ENCODE measurements at places on chromosomes 12 and 14.

DNA sequence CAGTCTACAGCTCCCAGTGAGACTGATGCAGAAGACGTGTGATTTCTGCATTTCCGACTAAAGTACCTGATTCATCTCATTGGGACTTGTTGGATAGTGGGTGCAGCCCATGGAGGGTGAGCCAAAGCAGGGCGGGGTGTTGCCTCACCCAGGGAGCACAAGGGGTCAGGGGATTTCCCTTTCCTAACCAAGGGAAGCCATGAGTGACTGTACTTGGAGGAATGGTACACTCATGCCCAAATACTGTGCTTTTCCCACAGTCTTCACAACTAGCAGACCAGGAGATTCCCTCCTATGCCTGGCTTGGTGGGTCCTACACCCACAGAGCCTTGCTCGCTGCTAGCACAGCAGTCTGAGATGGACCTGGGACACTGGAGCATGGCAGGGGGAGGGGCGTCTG lies 21.0 kb upstream of the ABCC9 start:
- DNase-seq = no peak

DNA sequence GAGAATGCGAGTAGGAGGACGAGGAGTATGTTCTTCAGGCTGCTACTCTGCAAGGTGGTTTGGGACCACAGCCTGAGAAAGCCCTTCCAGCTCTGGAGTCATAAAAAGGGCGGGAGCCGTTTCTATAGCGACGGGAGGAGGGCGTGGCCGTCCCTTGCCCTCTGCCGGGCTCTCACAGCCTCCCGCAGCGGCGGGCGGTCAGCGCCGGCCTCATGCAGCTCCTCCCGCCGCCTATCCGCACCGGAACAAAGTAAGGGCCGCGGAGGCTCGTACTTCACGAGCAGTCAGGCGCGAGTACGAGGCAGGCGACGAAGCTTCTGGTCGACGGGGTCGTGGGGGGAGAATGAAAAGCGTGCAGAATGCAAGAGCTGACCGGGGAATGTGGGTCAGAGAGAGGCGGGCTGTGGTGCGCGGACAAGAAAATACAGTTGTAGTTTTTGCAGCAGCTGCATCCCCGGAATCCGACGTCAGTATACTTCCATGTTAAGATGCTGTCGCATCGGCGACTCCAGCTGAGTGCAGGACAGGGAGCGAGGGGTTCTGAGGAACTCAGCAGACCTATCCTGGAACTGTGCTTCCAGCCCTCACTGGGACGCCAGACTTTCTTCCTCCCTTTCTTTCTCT lies at the start of gene DYRK4:
TSS of gene DYRK4 (plus strand) at position 175 of the 624 bp plus-strand sequence. CDS start at position 213, 38 bp downstream.
- DNase-seq = peak; percentile 66

DNA sequence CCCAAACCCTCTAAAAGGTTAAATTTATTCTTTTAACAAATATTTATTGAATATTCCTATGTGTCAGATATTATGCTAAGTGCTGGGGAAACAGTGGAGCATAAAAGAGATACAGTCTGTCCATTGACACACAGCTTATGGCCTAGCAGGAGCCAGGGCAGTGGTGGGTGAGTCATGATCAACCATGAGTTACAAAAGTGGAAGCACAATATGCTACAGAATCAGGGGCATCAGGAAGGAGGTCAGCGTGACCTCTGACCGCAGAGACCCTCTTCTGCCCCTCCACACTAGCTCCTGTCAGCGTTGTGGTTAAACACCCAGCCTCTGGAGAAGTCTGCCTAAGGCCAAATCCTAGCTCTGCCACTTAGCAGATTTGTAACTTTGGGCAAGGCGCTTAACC lies 4.7 kb upstream of the PPP1R1A start:
- DNase-seq = no peak

DNA sequence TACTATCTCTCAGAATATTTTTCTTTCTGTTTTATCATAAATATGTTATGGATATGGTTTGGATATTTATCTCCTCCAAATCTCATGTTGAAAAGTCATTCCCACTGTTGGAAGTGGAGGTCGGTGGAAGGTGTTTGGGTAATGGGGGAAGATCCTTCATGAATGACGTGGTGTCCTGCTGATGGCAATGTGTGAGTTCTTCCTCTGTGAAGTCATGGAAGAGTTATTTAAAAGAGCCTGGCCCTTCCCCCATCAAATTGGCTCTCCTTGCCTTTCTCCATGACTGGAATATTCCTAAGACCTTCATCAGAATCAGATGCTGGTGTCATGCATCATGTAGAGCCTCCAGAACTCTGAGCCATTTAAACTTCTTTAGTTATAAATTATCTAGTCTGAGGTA lies 1291.6 kb downstream of the FSCB start:
- no peak for DNase-seq

- no peak for DNase-seq
Observed at GRCh38 chr12:31279390-31279924, 46.5 kb downstream of the SINHCAF start.

GRCh38 chr12:52390739-52391617 lies 5.5 kb upstream of the KRT84 start:
- DNase-seq = peak; percentile 19

DNA sequence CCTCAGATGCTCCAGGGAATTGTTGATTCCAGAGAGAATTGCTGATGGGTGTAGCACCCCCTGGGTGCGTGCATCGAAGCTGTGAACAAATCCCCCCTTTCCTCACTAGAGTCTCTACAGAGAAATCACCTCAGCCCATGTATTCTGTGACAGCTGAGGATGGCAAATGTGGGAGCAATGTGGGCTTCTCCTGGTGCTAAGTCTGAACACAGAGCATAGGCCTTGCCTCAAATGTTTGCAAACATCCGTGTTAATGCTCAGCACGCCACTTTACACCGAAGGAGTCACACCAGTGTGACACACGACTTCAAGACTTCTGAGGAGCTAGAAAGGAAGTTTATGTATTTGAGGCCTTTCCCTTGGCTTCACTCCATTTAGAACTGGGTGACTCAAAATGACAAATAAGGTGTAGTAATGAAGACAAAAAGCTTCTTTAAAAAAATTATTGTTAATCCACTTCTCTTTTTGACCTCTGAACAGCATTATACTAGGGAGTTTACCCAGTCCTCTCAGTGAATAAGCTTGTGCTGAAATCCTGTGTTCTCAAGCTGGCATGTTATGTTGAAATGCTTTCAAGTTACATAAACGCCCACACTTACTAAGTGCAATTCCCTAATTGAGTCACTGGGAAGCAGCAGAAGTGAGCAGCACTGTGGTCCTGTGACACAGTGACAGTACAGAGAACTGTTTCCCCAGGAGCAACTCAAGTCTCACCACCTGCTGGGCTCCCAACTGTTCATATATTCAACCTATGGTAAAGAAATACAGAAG lies 92.9 kb downstream of the FAR2 start:
- peak; percentile 53 for DNase-seq

Data from fibroblast of skin of abdomen (primary cell).